Adipocyte (in vitro differentiated cells): ENCODE measurements at places on chromosomes 11 and 22.

- peak; percentile 28 for DNase-seq
Measured at GRCh38 chr11:18632841-18633240, 1.3 kb downstream of the SPTY2D1 start.

DNA sequence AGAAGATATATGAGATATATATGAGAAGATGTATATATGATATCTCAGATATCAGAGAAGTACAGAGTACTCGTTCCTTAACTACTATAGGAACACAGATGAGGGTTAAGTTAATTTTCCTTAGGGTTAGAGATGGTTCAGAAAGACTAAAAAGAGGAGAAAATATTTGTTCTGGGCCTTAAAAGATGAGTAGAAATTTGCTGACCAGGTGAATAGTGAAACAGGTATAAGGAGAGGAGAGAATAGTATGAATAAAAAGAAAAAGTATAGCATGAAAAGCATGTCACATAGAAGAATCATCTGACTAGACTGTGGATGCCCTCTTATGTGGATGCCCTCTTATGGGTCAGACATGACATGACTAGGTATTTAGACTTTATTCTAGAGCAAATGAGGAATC lies 6.3 kb upstream of the RAB39A start:
- DNase-seq = no peak

DNA sequence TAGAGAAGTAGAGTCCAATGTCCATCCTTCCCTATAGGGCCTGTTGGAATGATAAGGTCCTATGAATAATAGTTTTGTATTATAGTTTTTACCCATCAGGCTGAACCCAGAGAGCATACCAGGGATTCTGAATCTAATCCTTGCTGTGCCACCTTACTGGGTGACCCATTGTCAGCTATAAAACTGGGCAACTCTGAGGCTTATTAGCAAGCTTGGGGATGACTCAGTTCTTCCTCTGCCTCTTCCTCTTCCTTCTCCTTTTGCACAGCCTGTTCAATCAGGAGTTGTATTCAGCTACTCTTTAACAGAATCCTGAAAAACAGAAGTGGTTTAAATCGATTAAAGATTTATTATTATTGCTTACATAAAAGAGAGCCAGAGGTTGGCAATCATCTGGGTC lies 8.9 kb downstream of the HEPHL1 start:
- no peak for DNase-seq

GRCh38 chr11:104652996-104653395 lies 245.3 kb downstream of the CASP12 start:
- DNase-seq = no peak

DNA sequence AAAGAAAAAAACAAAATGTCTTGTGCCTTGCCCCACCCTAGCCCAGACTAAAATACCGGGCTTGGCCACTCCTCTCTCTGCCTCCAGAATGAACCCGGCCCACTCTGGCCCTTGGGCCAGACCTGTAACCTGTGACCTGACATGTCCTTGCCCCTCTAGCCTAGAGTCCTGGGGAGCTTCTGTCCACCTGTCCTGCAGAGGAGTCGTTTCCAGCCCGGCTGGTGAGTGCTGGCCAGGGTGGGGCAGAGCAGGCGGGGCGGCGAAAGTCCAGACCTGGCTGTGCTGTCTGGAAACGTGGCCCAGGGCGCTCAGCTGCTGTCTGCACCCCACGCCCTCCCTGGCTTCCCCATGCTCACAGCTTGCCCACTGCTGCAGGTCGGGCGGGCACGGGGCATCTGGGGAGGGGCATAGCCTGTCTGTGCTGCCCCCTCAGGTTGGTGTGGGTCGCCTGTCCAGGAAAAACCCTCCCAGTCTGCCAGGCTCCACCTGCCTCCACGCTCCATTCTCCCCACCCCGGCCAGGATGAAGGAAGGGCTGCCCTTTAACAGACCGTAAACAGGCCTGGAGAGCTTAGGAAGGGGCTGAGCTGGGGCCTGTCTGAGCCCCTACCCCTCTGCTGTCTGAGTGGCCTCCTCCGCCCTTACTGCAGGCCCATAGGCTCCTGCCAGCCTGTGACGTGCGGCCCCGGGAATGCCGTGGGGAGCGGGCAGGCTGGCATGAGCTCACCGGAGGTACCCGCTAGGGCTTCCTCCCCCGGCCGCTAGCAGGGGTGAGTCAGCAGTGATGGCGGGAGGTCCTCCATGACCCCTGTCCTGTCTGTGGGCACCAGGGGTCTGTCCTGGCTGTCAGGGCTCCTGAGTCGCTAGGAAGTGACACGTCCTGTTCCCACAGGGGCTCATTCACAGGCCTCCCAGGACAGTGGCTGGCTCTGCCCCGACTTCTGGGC lies 1.9 kb downstream of the CD151 start:
- peak; percentile 93 for DNase-seq

- DNase-seq = no peak
Measured at GRCh38 chr11:120536797-120537169, 25.2 kb downstream of the GRIK4 start.

GRCh38 chr11:14764179-14764578 lies 120.6 kb downstream of the PDE3B start:
- no peak for DNase-seq

DNA sequence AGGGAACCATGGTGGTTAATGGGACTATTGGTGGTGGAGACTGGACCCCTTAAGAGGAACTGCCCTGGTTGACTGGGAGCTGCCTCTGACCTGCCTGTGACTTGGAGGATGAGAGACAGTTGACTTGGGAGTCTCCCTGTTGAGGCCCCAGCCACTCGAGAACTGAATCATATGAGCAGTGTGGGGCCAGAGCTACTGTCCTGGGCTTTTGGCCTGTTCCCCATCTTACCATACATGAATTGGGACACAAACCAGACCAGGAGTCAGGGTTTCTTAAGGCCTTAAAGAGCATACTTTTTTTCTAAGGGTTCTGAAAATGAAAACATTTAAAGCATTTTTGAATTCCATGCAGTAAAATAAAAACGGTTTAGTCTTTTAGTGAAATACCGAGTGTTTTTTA lies 92.8 kb downstream of the TEAD1 start:
- peak; percentile 45 for DNase-seq

DNA sequence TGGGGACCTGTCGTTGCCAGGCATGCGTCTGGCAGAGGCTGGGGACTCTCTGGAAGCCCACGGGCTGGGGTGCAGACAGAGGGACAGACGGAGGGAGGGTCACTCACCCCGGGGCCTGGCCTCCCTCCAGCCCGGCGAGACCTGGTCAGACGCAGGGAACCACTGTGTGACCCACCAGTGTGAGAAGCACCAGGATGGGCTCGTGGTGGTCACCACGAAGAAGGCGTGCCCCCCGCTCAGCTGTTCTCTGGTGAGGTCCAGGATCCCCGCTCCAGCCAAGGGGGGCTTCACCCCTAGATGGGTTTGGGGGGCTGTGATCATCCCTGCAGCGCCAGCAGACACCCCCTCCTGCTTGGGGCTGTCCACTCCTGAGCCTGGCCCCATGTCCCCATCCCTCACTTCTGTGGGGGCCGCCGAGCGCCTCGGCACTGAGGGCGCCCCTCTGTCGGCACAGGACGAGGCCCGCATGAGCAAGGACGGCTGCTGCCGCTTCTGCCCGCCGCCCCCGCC lies 23.6 kb upstream of the MUC5B start:
- no peak for DNase-seq

DNA sequence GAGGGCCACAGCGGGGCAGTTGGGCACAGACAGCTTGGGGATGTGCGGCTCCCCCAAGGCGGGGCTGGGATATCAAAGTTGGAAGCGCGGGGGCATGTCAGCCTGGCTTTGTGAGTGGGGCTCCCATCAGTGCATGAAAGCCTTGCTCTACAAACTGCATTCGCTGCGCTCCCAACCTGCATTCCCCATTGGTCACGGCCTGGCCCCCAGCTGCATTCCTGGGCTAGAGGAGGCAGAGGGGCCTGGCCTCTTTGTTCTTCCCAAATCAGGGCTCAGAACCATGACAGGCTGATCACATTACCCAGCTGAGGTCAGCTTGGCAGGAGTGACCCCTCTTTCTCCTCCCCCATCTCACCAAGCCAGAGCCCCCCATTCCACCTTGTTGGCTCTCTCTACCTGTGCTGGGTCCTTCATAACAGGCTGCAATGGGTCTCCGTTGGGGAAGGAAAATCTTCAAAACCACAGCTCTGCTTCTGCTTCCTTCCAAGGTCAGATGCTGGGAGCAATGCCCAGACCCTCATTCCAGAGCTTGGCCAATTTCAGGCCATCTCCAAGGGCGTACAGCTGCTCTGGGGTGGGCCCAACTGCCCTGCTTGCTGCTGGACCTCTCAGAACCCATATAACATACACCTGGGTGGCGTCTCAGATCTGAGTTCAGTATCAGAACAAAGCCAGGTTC lies 38.7 kb upstream of the CDON start:
- DNase-seq = no peak

GRCh38 chr11:45676522-45677095 lies 11.2 kb upstream of the CHST1 start:
- DNase-seq = no peak

DNA sequence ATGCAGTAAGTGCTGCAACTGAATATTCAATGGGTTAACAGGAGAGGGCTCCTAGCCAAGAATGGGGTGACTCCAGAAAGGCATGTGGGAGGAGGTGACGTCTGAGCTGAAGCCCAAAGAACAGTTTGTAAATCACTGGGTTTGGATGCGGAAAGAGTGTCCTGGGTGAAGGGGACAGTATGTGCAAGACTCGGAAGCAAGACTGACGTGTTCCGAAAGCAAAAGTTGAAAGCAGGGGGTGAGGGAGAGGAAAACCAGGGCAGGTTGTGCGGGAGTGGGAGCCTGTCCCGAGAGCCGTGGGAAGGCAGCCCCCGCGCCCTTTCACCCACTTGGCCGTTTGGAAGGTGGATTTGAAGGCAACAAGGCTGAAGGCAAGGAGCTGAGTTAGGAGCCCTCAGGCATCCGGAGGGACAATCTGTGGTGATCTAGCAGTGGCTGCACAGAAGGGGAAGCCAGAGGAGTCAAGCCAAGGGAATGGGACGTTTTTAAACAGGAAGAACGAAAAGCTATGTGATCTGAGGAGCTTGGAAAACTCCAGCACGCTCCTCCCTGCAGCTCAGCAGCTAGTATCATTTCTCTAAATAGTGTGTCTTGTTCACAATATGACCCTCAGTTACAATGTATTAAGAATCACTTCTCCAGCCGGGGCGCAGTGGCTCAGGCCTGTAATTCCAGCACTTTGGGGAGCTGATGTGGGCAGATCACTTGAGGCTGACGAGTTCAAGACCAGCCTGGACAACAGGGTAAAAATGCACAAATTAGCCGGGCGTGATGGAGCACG lies 7.7 kb downstream of the SLC25A18 start:
- DNase-seq = peak; percentile 71

- no peak for DNase-seq
Measured at GRCh38 chr22:35656284-35656752, 8.1 kb downstream of the APOL6 start.

DNA sequence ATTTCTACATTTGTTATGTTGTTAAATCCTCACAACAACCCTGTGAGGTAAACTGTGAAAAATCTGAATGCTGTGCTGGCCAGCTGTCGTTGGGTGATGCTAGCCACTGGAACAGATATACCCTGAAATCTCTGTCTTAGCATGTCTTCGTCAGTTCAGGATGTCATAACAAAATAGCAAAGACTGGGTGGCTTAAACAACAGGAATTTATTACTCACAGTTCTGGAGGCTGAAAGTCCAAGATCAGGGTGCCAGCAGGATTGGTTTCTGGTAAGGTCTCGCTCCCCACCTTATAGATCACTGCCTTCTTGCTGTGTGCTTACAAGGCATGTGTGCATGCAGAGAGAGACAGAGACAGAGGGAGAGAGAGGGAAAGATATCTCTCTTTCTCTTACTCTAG lies 211.7 kb downstream of the C11orf91 start:
- no peak for DNase-seq

GRCh38 chr22:25395468-25395867 lies 169.0 kb upstream of the GRK3 start:
- no peak for DNase-seq

GRCh38 chr11:26905368-26905767 lies 88.5 kb upstream of the FIBIN start:
- peak; percentile 54 for DNase-seq

GRCh38 chr11:71977743-71978418 lies 20.8 kb upstream of the IL18BP start:
- peak; percentile 80 for DNase-seq

GRCh38 chr11:71914617-71915189 lies 13.7 kb downstream of the XNDC1N start:
- DNase-seq = no peak

- peak; percentile 50 for DNase-seq
Measured at GRCh38 chr11:119316016-119316728, 758 bp downstream of the MCAM start.

DNA sequence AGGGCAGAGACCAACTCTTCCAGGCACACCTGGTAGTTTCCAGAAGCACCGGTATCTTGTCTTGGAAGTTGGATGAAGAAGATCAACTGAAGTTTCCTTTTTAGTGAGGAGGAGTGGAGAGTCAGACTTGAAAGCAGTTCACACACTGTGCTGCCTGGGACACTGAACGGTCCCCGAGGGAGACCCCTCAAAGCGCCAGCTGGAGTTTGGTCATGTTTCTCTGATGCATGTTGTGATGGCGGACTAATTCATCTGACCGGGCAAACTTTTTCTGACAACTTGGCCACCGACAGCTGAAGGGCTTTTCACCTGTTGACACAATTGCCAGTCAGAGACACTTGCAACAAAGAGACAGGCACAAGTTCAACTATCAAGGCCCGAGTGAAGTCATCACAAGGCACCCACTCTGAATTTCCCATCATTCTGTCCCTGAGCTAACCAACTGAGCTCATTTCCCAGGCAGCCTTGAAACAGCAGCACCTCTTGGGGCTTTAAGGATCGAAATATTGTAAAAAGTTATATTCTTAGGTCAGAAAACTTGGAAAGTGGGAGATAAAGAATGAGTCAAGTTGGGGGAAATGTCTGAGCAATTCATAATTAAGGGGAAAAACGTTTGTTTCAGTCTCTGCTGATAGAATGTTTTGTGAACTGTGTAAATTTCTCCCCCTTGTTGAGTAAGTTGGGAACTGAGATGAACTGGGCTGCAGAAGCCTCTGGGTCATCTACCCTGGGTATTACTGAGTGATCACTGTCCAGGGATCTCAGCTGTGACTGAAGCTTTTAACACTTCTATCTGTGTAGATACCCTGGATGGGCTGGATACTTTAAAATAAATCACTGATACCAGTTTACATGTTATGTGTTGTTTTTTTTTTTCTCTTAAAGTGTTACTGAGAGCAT lies 46.2 kb downstream of the WT1 start:
- DNase-seq = no peak

- peak; percentile 39 for DNase-seq
Measured at GRCh38 chr22:41831383-41831782, 1.5 kb upstream of the SREBF2 start.

GRCh38 chr11:11442791-11443190 lies 89.7 kb upstream of the CSNK2A3 start:
- no peak for DNase-seq

GRCh38 chr11:120030411-120030810 lies 107.5 kb downstream of the TRIM29 start:
- no peak for DNase-seq

DNA sequence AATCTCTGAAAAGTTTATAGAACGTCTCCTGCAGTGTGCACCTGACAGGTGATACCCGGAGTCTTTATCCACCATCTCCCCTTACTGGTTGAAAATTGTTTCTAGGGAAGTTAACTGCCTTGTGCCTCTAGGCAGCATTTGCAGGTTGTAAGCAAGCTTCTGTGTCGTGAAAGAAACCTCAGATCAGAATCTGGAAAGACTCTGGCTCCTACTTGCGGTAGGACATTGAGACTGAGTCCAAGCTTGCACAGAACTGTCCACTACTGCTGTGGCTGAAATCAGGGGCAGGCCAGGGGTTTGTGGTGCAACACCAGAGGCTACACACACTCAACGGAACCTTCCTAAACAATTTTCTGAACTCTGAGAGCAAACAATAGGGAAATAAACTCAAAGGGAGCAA lies 34.8 kb upstream of the MYOD1 start:
- DNase-seq = no peak

GRCh38 chr11:76347466-76347865 lies 33.5 kb downstream of the THAP12 start:
- no peak for DNase-seq
